ENCODE measurements at places on chromosomes 2 and 18.

- no peak for DNase-seq
Observed at GRCh38 chr18:36760598-36760997, 68.2 kb downstream of the TPGS2 start.

GRCh38 chr2:120526997-120527945, 181.3 kb downstream of the INHBB start:
- DNase-seq: no peak

DNA sequence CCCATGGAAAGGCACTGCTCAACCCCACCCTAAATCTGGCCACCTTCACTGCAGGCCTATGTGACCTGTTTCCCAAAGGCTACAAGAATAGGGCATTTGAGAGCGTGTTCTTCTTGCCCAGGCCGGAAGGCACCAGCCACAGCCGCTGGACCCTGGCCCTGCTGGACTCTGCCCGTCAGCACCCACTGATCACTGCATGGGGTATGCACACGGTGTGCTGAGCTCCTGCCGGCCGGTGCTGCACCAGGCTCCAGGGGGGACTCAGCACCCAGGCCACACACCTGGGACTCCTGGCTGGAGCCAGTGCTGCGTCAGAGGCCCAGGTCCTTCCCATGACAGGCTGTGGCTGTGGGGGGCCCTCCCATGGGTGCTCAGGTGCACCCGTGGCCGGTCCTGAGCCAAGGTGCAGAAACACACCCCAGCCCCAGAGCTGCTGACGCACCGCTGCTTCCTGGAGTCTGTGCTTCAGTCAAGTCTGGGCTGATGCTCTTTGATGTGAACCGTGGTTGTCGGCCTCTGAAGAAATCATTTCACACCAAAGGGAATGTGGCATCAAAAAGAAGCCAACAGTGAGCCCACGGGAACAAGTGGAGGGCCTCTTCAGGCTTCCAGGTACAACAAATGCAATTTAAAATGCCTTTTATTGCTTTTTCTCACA, 6.5 kb downstream of the KCNG2 start:
- no peak for DNase-seq

DNA sequence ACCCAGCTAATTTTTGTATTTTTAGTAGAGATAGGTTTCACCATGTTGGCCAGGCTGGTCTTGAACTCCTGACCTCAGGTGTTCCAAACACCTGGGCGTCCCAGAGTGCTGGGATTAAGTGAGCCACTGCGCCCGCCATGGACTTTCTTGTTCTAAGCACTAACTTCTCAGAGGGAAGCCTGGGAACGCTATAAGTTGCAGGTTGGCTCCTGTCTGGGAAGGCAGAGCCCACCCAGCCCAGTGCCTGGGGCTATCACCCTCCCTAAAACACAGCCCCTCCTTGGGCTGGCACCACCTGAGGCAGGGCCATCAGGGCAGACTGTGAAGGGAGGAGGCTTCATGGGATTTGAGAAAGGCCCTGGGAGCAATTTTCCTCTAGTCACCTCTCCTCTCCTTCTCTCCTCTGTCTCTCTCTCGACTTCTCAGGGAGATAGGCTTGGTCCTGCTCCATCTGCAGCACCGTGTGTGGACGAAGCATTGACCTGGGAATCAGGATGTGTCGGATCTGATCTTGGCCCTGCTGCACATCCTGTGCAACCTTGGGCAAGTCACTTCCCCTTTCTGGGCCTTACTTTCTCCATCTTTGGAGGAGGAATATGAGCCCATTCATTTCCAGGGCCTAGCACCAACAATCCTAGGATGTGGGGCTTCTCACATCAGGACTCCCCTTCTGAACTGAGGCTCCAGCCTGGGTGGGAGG, 10.9 kb downstream of the PSD4 start:
- no peak for DNase-seq

DNA sequence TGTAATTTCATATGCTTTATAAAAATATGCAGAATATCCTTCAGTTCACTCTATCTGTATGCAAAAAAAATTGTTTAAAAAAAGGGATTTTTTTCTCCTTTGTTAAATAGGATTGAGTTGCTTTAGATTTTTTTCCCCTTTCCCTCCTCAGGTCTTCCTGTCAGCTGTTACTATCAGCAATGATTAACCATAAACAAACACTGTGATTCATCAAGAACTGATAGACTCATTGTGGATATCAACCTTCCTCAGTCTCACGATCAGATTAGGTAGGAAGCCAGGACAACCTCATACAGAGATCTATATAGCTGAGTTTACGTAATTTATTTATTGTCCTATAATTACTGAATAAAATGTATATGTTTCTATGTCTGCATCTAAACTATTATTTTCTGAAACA, 2136.2 kb upstream of the CELF4 start:
- DNase-seq: no peak

DNA sequence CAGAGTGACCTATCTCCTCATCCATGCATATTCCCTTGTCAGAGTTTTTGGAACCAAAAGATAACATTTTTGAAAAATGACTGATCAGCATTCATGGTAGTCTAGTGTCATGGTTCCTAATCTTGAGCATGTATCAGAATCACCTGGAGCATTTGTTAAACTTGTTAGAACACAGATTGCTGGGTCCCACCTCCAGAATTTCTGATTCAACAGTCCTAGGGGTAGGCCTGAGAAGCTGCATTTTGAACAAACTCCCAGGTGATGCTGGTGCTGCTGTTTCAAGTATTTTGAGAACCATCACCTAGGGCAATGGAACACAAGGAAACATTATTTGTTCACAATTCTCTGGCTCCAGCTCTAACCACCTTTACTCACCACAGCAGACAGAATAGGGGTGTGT, 21.0 kb downstream of the TMEM200C start:
- no peak for DNase-seq

DNA sequence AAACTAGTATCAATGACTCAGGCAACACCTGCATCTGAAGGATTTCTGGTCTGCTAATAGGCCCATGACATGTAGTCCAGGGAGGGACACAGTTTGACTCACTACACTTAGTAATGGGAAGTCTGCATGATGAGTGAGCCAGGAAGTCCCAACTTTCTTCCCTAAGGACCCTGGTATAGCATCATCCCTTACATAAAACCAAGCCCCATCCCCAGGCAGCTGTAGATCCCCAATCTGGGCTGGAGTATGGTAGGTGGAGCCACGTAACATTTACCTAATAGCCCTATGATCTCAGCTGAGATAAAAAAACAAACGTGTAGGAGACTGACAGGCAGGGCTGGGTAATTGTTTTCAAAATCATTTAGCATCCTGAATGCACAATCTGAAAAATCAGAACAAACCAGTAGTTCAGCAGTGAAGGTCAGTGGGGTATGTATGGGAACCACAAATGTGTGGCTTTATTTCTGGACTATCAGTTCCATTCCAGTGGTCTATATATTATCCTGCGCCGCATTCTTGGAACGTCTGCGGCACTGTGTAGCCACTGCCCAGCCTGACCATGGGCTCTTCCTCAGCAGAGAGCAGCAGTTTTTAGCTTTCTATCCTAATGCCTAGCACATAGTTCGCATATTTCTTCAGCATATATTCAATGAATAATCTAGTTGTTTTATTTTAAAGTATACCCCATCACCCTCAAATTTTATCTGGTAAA, 33.5 kb downstream of the EPB41L3 start:
- DNase-seq: no peak

DNA sequence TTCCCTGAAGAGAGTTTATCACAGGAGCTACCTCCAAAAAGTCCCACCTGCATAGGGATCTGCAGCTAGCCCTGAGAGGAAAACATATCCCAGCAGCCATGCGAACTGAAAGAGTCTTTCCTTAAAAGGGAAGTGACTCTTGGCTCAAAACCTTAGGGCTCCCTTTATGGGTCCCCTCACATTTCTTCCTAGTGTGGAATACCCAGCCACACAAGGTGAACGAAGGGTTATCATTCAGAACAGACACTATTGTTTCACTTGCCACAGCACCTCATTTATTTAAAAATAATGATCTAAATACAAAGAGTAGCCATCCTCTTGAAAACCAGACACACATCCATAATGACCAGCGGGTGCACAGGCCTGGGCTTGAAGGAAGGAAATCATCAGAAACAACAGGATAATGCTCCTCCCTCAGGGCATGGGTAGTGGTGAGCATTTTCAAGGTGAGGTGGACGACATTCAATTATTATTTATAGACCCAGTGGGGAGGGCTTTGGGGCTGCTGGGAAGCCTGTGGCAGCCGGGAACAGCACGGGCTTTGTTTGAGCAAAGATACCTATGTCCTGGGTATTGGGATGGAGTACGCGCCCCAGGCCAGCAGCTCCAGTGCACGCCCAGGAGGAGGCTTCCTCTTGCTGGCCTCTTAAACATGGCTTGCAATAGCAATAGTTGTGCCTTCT, 119.0 kb upstream of the ITGA6 start:
- DNase-seq: no peak

GRCh38 chr2:189047171-189047888, 73.2 kb downstream of the COL3A1 start:
- no peak for DNase-seq

DNA sequence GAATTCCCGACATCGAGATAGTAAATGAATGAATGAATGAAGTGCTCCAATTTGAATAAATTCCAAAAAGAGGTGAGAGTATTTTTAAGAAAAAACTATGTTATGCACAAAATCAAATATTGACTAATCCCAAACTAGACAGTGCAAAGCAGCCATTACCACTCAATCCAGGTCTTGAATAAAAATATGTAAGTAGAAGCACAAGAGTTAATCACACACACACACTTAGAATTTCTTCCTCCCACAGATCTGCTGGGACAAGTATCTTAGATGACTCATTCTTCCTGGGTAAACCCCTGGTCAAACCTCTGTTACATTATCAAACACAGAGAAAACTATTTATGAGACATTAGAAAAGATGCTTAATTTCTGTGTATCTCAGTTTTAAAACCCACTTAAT, 102.0 kb downstream of the PLA2R1 start:
- no peak for DNase-seq

- DNase-seq: no peak
Observed at GRCh38 chr2:241200822-241201395, 12.4 kb downstream of the ANO7 start.

DNA sequence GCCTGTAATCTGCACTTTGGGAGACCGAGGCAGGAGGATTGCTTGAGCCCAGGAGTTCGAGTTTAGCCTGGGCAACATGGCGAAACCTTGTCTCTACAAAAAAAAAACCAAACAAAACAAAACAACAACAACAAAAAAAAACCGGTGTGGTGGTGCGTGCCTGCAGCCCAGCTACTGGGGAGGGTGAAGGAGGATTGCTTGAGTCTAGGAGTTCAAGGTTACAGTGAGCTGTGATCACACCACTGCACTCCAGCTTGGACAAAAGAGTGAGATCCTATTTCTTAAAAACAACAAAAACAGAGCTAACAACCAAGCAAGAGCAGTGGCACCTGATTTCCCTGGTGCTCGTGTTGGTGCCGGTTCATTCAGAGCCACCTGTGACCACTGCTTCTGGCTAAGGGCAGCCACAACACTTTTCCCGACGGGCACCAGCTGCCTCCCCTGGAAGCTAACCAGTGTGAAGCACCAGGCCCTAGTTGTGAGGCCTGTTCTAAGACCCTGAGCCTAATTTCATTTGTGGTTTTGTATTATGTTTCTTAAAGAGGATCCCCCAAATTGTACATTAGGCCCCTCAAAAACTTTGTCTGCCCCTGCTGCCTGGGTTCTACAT, 1.3 kb downstream of the AOX1 start:
- DNase-seq: no peak

DNA sequence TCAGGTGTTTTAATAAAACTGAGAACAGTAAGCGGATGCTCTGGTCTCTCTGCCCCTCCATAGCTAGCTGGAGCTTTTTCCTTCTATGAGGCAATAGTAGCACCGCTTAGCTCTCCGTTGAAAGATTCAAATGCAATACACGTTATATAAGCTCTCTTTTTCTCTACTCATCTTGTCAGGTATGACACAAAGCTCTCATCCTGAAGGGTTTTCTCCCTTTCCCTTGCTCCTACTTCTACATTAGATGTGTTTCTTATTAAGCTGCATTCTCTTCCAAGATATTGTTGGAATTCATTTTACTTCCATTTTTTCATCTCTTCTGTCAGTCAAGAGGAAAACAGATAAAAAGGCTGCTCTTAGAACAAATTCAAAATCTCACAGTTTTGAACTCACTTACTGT, 434.6 kb upstream of the DDX18 start:
- no peak for DNase-seq

DNA sequence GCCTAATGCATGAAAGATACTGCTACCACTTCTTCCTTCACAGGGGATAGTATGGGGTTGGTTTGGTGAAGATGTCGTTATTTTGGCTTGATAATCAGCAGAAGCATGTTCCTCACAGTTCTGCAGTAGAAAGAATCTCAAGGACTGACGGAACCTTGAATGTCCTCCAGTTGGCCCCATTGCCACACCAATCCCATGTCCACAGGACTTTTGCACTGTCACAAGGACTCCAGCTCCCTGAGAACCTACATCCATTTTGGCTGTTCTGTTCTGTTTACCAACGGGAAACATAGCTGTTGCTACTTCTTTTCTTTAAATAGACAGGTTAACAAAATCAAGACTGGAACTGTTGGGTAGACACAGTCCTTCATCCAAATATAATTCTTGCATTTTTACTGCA, 270.0 kb downstream of the SLC8A1 start:
- DNase-seq: no peak

- DNase-seq: no peak
Observed at GRCh38 chr2:121242175-121242875, 42.7 kb downstream of the TFCP2L1 start.

- DNase-seq: no peak
Observed at GRCh38 chr2:216126943-216127342, 17.8 kb downstream of the XRCC5 start.

GRCh38 chr18:73758446-73758845, 389.2 kb downstream of the FBXO15 start:
- DNase-seq: no peak

- DNase-seq: no peak
Observed at GRCh38 chr2:150101947-150102346, 385.5 kb downstream of the RND3 start.

DNA sequence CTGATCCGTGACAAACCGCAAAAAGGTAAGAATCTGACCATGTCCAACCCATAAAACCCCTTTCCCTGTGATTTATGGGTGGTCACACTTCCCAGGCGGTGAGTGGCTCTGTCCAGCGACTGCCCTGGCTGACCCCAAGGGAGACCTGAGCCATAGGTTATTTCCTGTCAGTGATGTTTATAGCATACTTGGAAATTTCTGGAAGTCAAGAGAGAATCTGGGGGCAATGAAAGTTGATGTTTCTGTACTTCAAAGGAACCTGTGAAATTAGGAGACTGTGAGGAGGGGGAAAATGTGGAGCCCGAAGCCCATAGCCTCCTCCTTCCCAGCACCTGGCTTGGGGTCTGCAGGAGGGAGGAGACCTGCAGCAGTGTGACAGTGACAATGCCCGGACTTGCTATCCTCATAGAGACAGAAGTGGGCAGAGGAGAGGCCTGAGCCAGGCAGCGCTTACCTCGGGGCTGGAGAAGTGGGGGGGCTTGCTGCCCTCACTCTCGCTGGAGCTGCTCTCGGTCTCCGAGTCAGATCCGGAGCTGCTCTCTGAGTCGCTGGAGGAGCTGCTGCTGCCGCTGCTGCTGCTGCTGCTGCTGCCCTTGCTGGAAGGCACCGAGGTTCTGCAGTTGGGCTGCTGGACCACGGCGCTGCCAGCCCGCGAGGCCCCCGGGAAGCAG, 111.3 kb upstream of the REV1 start:
- DNase-seq: no peak
